HAP-1 (cell line): ENCODE measurements at places on chromosomes 6 and 20.
A peak's percentile ranks its signal among the peaks of the same experiment; 100 is the strongest.

- DNase-seq, result no peak
Measured at GRCh38 chr6:26367114-26367513, 2.1 kb downstream of the BTN3A2 start.

GRCh38 chr20:47167846-47168245, 188.7 kb downstream of the ZMYND8 start:
- no peak for DNase-seq

DNA sequence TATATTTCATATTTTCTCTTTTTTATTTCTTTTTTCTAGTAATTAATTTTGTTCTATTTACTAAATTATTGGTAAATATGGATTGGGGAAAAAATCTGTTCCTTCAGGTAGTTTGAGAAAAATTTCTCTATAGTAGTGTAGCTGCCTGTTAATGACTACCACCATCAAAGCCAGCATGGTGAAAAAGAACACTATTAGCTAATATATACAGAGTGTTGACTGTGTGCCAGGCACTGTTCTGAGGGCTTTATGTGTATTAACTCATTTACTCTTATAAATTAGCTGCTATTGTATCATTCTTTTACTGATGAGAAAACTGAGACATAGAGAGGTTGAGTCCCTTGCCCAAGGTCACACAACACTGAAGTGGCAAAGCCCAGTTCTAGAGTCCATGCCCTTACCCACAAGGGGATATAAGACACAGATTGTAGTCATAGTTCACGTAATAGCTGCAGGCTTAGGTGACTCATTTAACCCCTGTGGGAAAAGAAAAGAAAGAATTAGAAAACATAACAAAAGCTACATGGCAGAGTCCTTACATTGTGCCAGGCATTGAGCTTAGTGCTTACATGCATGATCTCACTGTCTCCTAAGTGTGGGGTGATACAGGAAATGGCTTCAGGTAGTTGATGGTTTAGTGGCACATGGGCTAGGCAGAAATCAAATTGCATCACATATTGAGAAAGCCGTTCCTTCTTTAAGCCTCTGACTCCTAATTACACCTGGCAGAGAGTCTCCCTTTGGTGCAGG, 12.2 kb upstream of the AKIRIN2 start:
- no peak for DNase-seq

DNA sequence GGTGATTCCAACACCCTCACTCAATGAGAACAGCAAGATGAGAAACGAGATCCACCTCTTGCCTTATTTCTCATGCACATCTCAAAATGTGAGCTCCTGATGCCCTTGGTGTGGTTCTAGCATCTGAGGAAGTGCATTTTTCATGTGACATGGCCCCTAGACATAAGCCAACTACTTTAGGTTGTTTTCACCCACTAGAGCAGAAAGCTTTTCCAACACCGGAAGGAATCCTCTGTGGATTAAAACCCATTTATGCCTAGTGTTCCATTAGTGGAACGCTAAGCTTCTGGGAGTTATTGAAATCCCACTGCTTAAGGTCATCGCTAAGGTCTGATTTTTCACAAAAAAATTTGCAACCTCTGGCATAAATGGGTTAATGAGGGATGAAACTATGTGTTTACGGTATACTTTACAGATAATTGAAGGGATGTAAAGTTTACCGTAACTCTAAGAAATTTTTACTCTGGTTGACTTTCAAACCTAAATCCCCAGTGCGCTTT, 24.0 kb downstream of the CYP24A1 start:
- no peak for DNase-seq

DNA sequence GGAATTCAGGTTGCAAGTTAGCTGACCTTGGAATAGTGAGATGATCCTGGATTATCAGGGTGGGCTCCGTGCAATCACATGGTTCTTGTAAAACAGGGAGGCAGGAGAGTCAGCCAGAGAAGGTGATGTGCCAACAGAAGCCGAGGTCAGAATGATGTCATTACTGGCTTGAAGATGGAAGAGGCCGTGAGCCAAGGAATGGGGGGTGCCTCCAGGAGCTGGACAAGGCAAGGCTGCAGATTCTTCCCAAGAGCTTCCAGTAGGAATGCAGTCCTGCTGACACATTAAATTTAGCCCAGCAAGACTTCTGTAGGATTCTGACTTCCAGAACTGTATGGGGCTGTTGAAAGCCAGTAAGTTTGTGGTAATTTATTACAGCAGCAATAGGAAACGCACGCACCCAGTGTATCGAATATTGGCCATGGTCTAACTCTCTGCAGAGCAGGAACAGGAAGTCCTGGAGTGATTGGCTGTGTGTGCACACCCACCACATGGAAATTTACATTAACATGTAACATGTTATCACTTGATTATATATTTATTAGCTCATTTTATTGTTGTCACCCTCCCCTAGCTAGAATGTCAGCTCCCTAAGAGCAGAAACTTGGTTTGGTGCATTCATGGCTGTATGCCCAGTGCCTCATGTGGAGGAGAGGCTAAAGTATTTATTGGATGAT, 19.1 kb downstream of the SLC24A3 start:
- no peak for DNase-seq

DNA sequence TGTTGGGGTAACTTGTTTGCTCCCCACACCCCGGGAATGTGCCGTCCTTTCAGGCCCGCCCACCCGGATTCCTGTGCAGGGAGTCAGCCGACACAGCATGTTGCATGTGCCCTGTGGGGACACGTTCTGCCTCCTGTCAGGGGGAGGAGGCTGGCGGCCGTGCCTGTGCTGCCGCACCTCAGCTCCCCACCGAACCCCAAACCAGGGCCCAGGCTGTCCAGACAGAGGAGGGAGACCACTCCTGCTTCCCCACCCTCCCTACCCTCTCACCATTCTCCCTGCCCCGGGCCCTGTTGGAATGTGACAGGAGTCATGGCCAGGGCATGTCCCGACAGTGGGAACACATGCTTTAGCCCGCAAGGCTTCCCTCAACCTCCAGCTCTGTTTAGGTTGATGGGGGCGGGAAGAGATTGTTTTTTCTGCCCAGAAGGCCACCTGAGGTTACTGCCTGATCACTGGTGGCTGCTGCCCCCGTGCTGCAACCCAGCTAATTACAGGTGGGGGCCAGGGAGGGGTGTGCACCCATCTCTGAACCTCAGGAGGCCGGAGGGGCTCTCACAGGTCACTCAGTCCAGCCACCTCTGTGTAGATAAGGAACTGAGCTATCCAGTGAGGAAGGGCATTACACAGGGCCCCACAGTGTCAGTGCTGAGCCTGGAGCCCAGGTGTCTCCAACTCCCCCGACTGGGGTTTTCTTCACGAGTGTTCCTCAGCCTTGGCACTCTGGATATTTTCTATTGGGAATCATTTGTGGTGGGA, 13.6 kb downstream of the LRRC73 start:
- peak; percentile 35 for DNase-seq

DNA sequence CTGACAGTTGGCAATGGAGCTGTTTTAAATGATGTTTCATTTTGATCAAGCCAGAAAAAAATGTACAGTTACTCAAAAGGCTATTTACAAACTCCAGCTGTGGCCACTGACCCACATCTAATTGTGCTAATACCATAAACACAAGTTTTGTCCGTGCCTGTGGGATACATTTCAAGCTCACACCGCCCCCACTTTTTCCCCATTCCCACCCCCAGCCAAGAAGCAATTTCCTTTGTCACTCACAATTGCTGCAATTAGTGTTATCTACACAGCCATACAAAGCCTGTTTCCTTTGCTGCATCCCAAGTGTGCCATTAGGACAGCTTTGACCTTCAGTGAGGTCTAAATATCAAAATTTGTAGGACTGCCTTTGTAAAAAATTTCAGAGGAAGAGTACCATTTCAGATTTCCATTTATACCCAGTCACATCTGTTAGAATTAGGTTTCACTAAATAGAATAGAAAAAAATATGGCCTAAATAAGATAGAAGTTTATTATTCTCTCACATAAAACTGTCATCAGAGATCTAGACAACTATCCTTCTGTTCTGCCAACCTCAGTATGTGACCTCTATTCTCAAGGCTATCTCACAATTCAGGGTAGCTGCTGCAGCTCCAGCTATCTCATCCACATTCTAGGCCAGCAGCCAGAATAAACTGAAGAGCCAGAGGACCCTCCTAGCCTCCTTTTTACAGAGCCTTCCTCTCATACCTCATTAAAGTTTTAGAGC, 202.6 kb downstream of the NFATC2 start:
- no peak for DNase-seq

DNA sequence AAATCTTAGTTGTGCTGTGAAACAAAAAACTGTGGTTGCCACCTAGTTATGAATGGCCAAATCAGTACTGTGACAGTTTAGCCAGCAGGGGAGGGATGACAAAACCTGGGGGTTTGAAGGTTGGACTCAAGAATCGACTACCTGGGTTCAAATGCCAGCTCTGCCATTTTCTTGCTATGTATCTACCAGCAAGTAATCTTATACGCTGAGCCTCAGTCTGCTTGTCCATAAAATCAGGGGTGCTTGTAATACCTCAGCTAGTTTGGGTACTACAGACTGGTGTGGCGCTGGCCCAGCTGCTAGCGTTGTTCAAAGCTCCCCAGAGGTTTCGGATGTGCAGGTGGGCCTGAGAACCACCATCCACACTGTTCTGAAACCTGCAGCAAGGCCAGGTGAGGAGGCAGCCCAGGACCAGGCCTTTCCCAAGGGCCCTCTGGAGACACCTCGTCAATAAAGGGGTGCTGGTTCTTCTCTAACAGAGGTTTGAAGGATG, 40.4 kb downstream of the TRAM2 start:
- DNase-seq, result no peak

DNA sequence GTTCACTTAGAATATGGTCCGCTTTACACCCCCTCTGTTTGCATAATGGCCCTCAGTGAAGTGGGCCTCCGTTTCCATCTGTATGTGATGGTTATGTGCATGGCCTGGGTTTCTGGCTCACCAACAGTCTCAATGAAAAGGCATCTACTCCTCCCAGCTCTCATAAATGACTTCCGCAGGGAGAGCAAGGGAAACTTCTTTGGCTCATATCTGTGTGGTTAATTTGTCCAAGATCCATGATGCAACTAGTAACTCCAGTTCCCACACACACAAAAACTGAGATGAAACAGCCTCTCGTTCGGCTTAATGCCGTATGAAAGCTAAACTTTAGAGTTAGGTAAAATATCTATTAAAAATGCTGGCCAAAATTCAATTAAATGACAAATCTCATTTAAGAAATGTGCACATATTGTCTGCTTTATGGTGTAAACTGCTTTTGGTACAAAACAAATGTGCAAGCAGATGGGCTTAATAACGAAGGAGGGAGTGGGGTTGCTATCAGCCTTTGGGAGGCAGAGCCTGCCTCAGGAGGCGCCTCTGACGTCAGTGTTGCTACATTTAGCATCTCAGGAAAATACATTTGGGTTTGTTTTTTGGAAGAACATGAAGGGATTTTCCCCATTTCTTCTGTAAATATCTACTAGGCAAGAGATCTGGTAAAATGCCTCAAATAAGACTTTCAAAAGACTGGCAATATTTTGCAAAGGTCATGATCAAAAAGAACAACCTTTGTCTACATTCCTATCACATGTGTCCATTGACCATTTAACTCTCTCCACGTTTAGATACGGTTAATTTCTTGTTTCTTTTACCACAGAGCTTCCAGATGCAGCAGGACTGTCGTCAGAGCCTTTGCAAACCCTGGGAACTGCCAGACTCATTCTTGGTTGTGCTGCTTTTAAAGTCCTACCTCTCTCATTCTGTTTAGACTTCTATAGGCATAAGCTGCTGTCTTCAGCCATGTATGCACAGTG, 96.8 kb downstream of the ARMC2 start:
- no peak for DNase-seq

- peak; percentile 95 for DNase-seq
Measured at GRCh38 chr20:32031007-32031958, 20.8 kb upstream of the HCK start.

DNA sequence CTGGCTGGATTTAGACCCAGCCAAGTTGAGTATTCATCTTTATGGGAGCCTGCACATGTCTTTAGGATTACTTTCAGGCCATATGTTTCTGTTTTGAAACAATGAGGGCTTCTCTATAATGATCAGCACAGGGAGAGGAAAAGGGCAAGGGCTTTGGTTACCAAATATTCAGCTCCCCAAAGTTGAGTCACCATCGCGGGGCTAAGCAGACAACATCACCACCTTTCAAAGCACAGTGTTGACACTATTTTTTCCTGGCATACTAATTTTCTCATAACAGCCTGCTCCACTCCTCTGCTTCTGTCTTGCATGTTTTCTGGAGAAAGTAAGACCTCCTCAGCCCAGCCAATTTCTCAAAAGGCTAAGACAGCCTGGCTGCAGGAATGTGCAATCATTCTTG, 4.9 kb downstream of the SCML4 start:
- DNase-seq, result no peak

DNA sequence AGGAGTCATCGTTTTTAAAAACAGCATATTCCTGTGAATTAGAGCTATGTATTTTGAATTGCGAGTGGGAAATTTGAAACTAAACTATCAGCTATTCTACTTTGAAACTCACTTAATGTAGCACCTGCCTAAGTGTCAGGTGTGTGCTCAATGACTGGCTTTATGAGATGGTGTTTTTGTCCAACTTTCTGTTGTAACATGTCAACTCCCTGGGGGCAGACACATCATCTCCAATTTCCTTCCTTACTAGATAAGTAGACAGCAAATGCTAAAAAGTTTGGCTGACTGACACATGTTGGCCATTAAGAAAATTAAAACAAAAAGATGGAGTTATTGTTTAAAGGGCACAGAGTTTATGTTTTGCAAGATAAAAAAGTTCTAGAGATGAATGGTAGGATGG, 226.9 kb downstream of the TFAP2B start:
- DNase-seq, result no peak

GRCh38 chr6:44667226-44667625, 279.7 kb downstream of the CDC5L start:
- peak; percentile 18 for DNase-seq

DNA sequence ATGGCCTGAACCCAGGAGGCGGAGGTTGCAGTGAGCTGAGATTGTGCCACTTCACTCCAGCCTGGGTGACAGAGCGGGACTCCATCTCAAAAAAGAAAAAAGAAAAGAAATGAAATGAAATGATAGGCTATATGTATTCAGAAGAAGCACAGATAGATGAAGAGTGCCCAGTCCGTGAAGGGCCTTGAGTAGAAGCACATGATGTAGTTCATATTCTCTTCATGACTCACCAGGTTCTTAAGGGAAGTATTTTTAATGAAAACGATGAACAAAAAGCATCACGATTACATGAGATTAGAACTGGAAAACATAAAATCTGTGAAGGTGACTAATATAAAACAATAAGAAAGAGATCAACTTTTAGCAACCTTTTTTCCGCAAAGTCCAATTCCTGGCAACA, 29.8 kb downstream of the TPD52L1 start:
- no peak for DNase-seq

DNA sequence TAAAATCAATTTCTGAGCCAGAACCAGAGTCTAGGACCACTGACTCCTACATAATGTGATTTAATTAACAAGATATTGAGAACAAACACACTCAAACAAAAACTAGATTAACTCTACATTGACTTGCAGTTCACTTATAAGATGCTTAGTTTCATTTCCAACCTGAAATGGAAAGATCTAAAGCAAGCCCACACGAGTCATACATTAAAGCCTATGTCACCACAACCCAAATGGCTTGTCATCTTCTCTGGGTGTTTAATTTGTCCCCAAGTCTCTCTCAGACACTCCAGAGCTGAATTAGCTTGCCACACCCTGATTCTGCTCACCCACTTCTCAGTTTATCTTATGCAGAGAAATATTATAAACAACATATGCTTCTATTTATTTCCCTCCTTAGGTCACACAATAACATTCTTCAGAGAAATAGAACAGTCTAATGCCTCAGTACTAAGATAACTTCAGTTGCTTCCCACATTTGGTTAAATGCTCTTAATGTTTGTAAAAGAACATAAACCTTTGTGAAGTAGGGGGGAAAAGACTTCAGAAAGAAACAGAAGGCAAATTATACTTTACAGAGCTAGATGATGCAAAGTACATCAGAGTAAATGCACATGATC, 8.8 kb upstream of the FBXO30 start:
- no peak for DNase-seq

GRCh38 chr6:125477156-125477555, 175.4 kb upstream of the HDDC2 start:
- DNase-seq, result no peak
